ENCODE measurements at places on chromosomes 11 and 22.

DNA sequence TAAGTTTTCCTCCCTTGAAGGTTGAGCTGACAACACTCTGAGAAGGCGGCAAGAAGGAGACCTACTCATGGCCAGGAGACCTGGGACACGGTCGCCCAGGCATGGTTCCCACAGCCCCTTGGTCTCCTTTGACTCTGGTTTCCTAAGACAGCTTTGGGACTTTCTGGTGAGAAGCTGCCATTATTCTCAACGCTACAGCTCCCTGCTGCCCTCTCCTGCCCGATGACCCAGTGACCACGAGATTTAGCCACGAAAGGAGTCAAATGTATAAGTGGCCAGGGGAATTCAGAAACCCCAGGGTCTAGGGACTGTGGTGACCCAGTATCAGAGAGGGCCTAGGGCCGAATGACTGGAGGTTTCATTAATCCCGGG is 699 bp upstream of the SDF2L1 start:
- H3K36me3 ChIP-seq: no peaks in the 10 kb centered on the region
- DNase-seq: no peak
- H3K27ac ChIP-seq: peak overlapping the region; percentile 63
- peaks cover 20% of the 10 kb centered on the region for H3K4me1 ChIP-seq
- peak overlapping the region; percentile 85 for H3K4me3 ChIP-seq

GRCh38 chr11:35484435-35484834 is 41.0 kb downstream of the PAMR1 start:
- no peak overlapping the region for H3K27ac ChIP-seq
- H3K4me3 ChIP-seq: no peak overlapping the region
- H3K4me1 ChIP-seq: no peaks in the 10 kb centered on the region
- DNase-seq: no peak
- H3K27me3 ChIP-seq: peaks cover 15% of the 10 kb centered on the region

DNA sequence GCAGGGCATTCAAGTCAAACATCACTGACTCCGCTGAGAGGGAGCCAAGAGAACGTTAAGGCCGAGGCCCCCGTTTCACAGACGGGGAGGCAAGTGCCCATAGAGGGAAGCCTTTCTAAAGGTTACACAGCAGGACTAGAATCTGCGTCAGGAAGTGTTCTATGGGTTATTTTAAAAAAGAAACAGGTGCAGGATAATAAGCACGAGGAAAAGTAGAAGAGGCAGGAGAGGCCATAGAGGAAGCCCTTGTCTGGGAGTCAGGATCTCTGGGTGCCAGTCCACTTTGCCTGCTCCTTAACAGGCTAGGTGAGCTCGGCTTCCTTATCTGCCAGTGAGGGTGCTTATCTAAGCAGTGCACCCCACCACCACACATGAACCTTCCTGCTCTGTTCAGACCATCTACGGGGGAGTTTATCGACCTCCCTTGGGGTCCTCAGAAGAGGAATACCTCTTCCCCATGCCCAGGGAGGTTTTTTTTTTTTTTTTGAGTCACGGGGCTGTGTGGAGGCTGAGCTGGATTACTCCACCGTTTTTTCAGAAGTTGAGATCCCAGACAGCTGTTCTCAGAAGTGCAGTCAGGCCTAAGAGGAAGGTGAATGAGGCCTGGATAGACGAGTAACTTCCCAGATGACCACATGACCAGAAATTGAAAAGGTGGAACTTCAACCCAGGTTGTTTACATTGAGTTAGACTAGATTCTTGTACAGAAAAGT is 1.2 kb upstream of the FCHSD2 start:
- H3K27ac ChIP-seq: peak overlapping the region; percentile 97
- H3K27me3 ChIP-seq: no peaks in the 10 kb centered on the region
- H3K36me3 ChIP-seq: peaks cover 4% of the 10 kb centered on the region
- no peak for DNase-seq
- H3K4me3 ChIP-seq: peak overlapping the region; percentile 49
- H3K4me1 ChIP-seq: peaks cover 39% of the 10 kb centered on the region

DNA sequence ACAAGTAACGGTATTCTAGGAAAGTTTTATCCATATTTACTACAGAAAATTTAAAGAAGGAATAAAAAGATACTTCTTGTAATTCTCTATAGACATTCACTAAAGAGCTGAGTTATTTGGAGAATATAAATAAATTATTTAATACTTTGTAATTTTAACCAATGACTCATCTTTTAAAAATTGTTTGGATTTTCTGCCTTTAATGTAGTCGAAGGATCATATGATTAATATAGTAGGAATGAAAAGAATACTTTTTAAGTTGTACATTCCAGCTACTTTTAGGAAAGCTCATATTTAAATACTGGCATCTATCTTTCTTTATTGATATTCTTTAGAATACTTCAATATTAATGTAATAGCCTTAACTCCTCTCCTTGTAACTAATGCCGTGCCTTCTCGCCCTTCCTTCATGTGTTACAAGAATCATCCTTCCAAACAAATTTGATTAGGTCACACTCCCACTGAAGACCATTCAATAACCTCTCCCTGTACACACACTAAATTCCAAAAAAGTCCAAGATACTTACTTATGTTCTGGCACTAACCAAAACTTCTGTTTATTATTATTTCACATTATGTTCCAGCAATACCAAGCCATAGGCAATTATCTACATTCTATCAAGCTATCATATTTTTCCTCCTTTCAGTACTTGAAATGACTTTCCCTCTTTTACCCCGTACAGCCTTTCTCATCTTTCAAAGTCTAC is 501.9 kb downstream of the CNTN5 start:
- no peaks in the 10 kb centered on the region for H3K4me1 ChIP-seq
- no peak for DNase-seq
- no peak overlapping the region for H3K27ac ChIP-seq
- H3K36me3 ChIP-seq: no peaks in the 10 kb centered on the region

DNA sequence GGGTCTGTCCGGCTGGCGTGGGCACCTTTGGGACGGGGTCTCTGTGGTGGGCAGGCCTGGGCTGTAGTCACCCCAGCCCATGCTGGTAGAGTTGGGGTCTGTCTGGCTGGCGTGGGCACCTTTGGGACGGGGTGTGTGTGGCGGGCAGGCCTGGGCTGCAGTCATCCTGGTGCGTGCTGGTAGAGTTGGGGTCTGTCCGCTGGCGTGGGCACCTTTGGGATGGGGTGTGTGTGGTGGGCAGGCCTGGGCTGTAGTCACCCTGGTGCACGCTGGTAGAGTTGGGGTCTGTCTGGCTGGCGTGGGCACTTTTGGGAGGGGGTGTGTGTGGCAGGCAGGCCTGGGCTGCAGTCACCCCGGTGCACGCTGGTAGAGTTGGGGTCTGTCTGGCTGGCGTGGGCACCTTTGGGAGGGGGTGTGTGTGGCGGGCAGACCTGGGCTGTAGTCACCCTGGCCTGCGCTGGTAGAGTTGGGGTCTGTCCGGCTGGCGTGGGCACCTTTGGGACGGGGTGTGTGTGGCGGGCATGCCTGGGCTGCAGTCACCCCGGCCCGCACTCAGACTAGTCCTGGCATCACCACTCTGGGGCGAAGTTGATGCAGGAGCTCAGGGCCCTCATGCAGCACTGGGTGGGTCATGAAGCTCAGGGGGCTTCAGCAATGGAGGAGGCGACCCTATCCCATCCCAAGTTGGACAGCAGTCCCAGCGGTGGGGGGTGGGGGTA is 19.3 kb downstream of the PRR33 start:
- H3K27me3 ChIP-seq: no peaks in the 10 kb centered on the region
- no peak overlapping the region for H3K4me3 ChIP-seq
- no peak overlapping the region for H3K27ac ChIP-seq
- DNase-seq: no peak

Data from CD4-positive, alpha-beta memory T cell (primary cell).